ENCODE measurements at places on chromosomes 11 and 22.

- DNase-seq: no peak
Observed at GRCh38 chr11:65806979-65807378, 20.1 kb downstream of the OVOL1 start.

- DNase-seq: no peak
Observed at GRCh38 chr11:122803716-122804115, 34.6 kb upstream of the CRTAM start.

DNA sequence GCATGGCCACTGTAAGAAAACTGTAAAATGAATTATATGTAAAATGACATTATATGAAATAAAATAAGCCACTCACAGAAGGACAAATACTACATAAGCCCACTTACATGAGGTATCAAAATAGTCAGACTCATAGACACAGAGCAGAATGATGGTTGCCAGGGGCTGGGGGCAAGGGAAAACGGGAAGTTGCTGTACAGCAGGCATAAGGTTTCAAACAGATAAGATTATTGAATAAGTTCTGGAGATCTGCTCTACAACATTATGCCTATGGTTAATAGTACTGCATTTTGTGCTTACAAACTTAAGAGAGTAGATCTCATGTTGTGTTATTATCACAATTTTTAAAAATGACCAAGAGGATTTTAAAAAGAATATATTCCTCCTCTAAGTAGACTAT, 32.7 kb upstream of the HEPHL1 start:
- DNase-seq: no peak

- no peak for DNase-seq
Observed at GRCh38 chr11:130437848-130438247, 9.4 kb upstream of the ADAMTS8 start.

GRCh38 chr11:134585666-134586610, 173.9 kb upstream of the B3GAT1 start:
- DNase-seq: no peak

GRCh38 chr22:44098966-44099530, 74.9 kb downstream of the PARVB start:
- no peak for DNase-seq

DNA sequence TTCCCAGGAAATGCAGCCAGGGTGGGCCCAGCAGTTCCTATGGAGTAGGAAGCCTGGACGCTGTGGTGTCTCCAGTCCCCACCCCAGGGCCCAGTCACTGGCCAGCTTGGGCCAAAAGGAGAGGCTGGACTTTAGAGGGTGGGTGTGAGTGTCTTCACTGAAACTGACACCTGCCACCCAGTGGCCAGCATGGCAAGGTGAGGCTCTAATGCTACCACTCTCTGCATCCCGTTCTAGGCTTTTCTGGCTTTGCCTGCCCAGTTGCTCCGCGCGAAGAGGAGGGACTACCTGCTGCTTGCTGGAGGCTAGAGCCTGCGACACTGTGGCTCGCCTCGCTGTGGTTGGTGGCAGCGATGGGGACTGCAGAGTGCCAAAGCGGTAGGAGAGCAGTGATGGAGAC, 35.4 kb downstream of the C22orf42 start:
- no peak for DNase-seq

DNA sequence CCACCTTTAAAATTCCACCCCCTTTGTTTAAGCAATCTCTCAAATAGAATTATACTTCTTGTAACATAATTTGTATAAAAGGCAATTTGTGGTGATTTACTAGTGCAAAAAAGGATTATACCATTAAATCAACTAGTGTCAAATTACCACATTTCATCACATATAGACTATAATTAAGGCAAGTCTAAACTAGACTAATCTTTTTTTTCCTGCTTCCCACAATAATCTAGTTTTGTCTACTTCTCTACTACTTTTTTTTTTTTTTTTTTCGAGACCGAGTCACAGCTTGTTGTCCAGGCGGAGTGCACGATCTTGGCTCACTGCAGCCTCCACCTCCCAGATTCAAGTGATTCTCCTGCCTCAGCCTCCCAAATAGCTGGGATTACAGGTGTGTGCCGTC, 36.1 kb upstream of the FZD4 start:
- no peak for DNase-seq

- no peak for DNase-seq
Observed at GRCh38 chr22:42930810-42931420, 73.8 kb upstream of the ARFGAP3 start.

GRCh38 chr11:118511601-118512000, 15.7 kb upstream of the TTC36 start:
- no peak for DNase-seq

DNA sequence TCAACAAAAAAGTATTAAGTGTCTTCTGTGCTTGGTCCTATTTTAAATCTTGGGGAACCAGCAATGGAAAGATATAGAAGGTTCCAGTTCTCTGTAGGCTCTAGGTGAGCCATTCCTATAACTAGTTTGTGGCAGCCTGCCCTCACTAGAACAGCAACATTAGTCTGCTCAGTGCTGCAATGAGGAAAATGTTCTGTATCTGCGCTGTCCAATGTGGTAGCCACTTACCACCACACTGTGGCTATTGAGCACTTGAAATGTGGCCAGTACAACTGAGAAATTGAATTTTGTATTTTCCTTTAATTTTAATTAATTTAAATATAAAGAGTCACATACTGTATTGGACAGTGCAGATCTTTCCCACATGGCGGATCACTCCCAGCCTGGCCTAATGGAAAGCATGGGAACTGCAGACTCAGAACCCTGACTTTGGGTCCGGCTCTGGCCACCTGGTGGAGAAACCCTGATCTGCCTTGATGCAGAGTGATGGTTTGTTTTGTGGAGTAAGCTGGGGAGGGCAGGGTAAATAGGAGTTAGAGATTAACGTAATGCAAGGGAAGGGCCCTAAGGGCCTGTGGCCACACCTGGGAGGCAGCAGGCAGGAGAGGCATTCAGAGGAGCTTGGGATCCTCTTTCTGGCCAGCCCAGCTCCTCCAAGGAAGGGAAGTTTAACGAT, 101.0 kb downstream of the ME3 start:
- DNase-seq: no peak

DNA sequence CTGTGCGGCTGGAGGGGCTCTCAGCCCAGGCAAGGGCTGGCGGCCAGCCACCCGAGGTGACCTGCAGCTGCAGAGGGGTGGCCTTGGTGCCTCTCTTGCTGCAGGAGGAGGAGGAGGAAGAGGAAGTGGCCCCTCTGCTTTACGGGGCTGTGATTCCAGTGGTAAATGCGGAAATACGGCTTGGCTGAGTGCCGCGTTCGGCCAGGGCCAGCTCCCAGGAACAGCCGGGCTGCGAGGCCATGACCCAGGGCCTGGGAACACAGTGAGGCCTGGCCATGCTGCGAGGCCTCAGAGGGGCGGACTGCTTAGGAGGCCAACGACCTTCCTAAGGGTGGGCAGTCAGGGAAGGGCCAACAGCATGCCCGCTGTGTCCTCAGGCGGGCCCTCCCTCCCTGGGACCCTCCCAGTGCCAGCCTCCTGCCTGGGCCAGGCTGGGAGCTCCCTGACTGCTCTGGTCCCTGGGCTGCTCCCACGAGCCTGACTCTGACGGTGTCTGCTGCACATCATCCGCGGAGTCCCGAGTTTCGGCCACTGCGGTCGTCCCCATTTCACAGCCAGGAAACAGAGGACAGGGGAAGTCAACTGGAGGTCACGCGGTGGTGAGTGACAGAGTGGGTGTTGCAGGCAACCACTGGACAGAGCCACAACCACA, 20.8 kb upstream of the PPARA start:
- no peak for DNase-seq

DNA sequence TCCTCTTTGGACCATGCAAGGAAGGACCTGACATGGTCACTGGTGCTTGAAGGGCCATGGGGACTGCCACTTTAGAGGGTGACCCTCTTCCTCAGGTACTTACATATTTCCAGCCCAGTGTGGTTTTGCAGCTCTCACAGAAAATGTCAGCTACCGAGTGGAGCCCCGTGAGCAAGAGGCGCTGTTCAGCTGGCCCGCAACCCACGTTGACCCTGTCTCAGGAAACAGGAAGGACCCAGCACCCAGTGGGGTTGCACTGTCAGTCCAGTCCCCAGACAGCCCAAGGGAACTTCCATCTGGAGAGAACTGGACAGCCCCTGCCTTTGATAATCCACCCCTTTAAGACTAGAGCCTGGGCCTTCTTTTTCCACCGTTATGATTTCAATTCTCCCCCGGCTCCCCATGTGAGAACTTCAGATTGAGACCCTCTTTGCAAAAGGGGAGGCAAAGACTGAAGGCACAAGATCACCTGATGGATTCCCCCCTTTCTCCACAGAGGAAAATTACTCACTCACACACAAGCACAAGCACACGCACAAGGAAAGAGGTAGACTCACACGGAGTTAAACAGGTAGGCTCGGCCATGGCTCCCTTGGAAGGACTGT, 3.4 kb downstream of the YPEL4 start:
- no peak for DNase-seq

DNA sequence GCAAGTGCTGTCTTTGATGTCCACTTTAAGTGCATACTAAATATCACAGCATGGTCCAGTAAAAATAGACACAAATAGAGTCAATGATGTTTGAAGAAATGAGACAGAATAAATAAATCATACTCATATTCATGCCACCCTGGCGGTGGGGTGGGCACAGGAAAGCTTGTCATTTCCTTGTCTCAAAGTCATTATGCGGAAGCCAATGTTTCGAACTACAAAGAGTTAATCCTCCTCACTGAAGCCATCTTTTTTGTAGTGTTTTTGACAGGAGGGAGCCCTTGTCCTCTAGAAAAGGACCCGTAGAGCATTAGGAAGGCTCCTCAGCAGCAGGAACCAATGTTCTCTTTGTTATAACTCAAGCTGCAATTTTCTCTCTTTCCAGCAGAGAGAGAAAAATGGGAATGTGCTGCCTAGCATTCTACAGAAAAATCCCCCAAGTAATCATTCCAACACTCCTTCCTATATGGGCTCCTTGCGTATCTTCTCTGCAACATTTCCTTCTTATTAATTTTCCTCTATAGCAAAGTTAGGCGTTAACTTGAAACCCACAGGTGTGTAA, 30.6 kb downstream of the SC5D start:
- no peak for DNase-seq

GRCh38 chr11:45906096-45906682, 882 bp downstream of the FREY1 start:
- no peak for DNase-seq

DNA sequence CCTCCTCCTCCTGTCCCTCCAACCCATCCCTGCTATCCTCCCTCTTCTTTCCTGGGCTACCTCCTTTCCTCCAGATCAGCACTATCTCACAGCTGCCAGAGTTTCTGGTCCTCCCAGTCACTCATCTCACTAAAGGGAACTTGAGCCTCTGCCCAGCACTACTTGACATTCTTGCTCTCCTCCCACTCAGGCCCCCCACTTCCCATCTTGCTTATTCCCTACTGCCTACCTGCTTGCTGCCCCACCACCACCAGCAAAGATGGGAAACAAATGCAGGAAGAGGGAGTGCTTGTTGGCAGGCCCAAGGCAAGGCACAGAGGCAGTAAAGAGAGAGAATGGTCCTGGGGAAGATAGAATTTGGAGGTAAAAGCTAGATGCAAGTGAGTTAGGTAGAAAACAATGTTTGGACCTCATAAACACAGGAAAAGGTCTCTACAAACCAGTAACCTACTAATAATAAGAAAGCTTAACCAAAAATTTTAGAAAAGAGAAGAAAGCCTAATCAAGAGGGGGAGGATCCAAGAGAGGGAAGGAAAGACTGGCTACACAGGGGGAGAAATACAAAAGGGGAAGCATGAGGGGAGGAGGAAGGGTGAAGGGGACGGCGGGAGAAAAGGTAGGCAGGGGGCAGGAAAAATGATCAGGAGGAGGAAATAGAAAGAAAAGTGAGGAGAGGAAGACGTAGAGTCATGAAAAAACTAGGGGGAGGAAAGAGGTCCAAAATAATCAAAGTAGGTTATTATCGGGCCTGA, 63.6 kb downstream of the PAK1 start:
- no peak for DNase-seq
